SJSA1 (cell line): ENCODE measurements at places on chromosomes 2 and 18. TPM values are rescaled to one million over a fixed set of nuclear protein-coding genes. Genes with fewer than 3 reads are reported as not detected.

- H3K27me3 ChIP-seq, result no peaks in the 10 kb centered on the region
- DNase-seq, result no peak
- H3K27ac ChIP-seq, result no peak overlapping the region
- no peak overlapping the region for H3K4me3 ChIP-seq
- no peaks in the 10 kb centered on the region for H3K4me1 ChIP-seq
Observed at GRCh38 chr2:205644018-205644417, 38.3 kb upstream of the NRP2 start.

DNA sequence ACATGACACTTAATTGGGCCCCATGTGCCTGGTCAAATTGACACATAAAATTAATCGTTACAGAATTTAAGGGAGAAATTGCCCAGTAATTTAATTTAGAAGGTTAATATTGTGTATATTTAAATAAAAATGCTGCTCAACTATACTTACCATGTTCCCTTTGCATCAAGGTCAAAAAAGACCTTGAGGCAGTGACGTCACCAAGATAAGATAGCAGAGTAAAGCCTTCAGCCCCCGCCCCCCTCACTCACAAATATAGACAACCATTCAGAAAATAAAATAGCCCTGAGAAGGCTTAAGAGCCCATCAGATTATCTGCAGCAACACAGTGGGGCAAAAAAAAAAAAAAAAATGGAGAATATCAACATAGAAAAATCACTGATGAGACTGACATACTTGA lies 785.7 kb downstream of the CCDC85A start:
- no peaks in the 10 kb centered on the region for H3K27me3 ChIP-seq
- H3K4me1 ChIP-seq, result no peaks in the 10 kb centered on the region
- DNase-seq, result no peak
- H3K4me3 ChIP-seq, result no peak overlapping the region

DNA sequence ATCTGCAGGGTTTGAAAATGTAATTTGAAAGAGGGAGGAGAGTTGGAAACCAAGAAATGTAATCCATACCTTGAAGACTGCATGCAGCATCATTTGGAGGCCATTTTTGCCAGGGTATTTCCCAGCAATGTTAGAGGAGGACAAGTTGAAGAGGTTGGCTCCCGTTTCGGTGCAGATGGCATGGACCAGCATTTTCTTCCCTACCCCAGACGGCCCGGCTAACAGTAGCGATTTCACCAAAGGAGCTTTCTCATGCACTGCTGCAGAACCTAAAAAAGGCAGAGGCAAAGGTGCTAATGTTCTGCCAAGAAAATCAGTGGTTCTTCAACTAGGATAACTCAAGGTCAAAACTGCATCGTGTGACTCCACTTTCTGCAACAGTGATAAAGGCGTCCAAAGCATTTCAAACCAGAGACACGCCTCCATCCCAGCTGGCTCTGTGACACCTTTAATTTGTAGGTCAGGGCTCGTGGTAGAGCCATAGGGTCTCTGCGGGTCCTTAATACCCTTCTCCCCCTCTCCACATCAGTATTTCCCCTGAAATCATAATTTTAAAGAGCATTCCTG lies 99.6 kb upstream of the ASB18 start:
- H3K27ac ChIP-seq, result no peak overlapping the region
- H3K36me3 ChIP-seq, result no peaks in the 10 kb centered on the region
- peak; percentile 33 for DNase-seq
- 0 out of 2 replicates have a peak, but pooled peaks cover 4% of the 10 kb centered on the region for H3K27me3 ChIP-seq
- no peak overlapping the region for H3K4me3 ChIP-seq

DNA sequence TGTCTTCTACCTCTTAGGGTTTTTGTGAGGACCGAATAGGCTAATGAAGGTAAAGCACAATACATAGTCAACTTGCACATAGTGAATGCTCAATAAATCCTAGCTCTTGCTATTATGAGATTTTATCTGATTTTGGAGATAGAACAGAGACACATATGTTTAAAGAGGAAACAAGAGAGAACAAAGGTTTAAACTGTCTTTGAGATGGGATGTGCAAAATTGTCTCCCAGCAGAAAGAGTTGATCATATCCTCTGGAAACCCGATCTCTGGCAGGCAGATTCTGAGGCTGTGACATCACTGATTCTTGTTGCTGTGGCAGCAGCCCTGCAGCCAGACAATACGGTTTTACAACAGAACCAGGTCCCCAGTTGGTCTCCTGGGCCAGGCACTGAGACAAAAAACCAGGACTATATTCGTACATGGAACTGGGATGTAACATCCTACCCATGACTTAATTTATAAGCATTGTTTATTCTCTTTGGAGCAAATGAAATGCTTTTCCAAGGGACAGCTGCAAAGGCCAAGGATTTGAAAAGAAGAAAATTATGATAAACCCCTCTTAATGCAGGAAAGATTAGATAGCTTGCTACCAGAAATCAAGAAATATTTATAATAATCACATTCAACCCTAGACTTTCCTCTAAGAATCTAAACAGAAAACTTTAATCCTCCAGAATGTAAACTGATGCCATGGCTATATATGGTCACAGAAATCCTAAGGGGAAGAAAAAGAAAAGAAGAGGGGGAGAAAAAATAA lies 80.2 kb downstream of the SLC8A1 start:
- peaks cover 24% of the 10 kb centered on the region for H3K4me1 ChIP-seq
- no peaks in the 10 kb centered on the region for H3K36me3 ChIP-seq
- no peaks in the 10 kb centered on the region for H3K27me3 ChIP-seq

ALLC gene
- not detected in 2 replicates for total RNA-seq

CNRIP1 gene
- 5.0 and 14.0 TPM in 2 replicates for total RNA-seq

NGEF gene
- total RNA-seq, result 9.3 and 13.8 TPM in 2 replicates

DNA sequence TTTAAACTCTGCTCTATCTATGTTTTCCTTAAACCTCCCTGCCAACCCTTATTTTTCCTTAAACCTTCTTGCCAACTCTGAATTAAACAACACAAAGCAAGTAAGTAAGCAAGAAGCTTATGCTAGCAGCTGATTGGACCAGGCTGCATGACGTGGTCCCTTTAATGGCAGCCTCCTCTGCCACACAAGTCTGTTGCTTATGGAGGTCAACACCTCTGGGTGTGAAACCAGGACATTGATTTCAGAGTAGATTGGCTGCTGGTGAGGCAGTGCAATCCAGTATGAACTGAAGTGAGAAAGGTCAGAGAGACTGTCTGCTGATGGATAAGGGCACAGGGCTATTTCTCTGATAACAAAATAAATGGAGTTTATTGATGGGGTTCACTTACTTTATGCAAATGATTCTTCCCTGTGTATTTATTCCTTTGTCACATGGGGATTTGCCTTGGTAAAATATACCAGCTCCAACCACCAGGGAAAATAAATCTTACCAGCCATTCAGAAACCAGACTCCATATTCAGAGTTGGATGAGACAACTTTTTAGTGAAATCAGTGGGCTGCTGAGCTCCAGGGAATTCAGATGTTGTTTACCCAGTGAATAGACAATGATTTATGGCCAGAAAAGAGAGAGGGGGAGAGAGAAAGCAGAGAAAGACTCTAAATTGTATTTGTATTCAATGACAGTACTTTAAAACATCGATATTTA lies 112.2 kb upstream of the NCKAP5 start:
- peaks cover 12% of the 10 kb centered on the region for H3K4me1 ChIP-seq
- H3K4me3 ChIP-seq, result no peak overlapping the region
- H3K27ac ChIP-seq, result no peak overlapping the region
- no peaks in the 10 kb centered on the region for H3K27me3 ChIP-seq
- no peak for DNase-seq

- H3K4me3 ChIP-seq, result no peak overlapping the region
- peak; percentile 36 for DNase-seq
- no peaks in the 10 kb centered on the region for H3K36me3 ChIP-seq
- no peak overlapping the region for H3K27ac ChIP-seq
Observed at GRCh38 chr2:80238692-80239469, 65.7 kb downstream of the LRRTM1 start.

- H3K4me1 ChIP-seq, result no peaks in the 10 kb centered on the region
- no peaks in the 10 kb centered on the region for H3K36me3 ChIP-seq
- no peak for DNase-seq
Observed at GRCh38 chr2:8487461-8487932, 194.4 kb upstream of the ID2 start.

DNA sequence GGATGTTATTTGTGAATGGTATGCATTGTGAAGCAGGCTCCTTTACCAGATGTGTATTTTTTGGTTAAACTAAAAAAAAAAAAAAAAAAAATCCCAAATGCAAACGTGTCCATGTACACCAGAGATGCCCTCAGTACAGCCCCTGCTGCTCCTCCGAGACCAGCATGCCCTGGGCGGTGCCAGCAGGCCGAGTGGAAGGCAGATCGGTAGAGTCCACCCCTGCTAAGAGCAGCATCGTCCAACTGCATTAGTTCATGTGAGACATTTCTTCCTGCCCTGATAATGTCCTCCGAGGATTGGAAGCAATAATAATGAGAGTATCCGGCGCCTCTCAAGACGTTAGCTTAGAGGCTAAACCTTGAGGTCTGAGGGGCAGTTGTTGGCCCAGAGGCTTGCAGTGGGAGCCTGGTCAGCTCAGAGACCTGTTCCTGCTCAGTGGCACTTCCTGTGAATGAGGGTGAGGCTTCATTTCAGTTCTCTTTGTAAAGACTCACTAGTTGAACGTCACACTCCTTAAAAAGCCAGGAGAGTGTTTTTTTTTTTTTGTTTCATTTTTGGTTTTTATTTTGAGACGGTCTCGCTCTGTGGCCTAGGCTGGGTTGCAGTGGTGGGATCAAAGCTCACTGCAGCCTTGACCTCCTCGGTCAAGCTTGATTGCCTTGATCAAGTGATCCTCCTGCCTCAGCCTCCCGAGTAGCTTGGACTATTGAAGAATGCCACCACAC lies 5.6 kb downstream of the SLC66A3 start:
- no peak overlapping the region for H3K27ac ChIP-seq
- H3K27me3 ChIP-seq, result no peaks in the 10 kb centered on the region
- H3K4me3 ChIP-seq, result no peak overlapping the region
- no peaks in the 10 kb centered on the region; the same call in 1 of the 2 replicates for H3K36me3 ChIP-seq

- no peaks in the 10 kb centered on the region for H3K27me3 ChIP-seq
- H3K27ac ChIP-seq, result no peak overlapping the region
- no peak for DNase-seq
- no peak overlapping the region for H3K4me3 ChIP-seq
Observed at GRCh38 chr18:76613755-76614120, 118.7 kb upstream of the ZNF516 start.

AKAIN1 gene
- not detected in 2 replicates for total RNA-seq
